Cerebellar nuclear complex (tissue), 1 donor: ENCODE measurements at places on chromosomes 1 and 21.

- no peak for DNase-seq
Measured at GRCh38 chr1:154784416-154784815, 85.7 kb downstream of the KCNN3 start.

- no peak for DNase-seq
Measured at GRCh38 chr1:154496383-154496782, 5.6 kb upstream of the TDRD10 start.

DNA sequence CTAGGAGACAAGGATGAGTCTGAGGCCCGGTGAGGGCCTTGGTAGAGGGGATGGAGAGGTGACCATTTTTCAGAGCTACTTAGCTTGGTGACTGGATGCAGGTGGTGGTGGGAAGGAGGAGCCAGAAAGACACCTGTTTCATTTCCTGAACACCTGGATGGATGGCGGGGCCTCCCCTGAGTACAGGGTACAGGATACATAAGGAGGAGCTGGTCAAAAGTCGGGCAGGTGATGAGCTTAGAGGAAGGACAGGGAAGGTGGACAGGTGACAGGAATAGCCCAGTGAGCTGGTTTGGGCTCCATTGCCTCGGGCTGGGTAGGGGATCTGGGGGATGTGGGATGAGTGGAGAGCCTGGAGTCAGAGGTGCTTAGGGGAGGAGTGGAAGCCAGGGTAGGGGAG, 6.3 kb downstream of the FAAH start:
- DNase-seq = no peak

GRCh38 chr1:151156515-151156819, at the start of gene TNFAIP8L2:
TNFAIP8L2 (plus strand) TSS chr1:151156649; CDS start chr1:151158698, 2,049 bp downstream.
- no peak for DNase-seq

DNA sequence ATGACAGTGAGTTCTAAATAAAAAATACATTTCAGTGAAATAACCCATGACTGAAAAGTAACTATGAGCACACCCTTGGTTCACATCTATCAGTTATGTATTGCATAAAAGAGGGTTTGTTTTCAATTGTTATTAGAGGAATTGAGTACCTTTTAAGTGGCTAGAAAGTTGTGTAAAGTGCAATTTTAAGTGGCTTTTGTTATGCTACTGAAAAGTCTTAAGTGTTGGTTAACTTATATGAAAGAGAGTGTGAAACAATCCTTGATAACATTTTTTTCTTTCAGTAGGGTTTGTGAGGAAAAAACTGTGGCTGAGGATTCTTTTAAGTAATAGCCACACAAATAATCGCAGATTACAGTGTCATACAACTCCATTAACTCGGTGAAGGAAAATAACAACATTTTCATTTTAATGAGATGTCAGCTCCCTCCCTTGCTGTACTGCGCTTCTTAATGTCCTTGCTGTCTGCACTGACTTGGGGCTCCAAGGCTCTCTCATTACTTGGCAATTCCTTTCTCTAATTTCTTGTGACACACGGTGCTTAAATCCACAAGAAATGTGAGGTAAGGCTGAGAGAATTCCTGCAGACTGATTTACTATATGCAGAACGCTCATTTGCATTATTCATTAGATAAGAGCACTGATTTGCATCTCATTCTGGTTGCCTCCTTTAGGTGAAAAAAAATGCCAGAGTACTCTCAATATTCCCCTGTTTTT, 40.6 kb downstream of the NTNG1 start:
- no peak for DNase-seq

DNA sequence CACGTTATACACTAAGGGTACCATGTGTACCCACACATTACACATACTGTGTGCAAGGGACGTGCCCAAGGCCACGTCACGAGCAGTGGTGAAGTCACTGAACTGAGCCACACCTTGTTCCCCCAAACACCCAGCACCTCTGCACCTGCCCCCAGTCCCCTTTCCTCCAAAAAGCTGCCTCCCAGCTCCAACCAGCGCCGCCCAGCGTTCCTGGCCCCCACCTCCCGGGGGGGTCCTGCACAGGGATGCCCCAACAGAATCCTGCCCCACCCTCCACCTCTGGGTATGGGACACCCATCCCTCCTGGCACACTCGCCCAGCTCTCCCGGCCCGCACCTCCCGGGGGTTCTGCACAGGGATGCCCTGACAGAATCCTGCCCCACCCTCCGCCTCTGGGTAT, 54.1 kb downstream of the CHD5 start:
- no peak for DNase-seq
